Karpas-422 (cell line): ENCODE measurements at places on chromosomes 1 and 21. TPM values are rescaled to one million over a fixed set of nuclear protein-coding genes. Genes with fewer than 3 reads are reported as not detected.

DNA sequence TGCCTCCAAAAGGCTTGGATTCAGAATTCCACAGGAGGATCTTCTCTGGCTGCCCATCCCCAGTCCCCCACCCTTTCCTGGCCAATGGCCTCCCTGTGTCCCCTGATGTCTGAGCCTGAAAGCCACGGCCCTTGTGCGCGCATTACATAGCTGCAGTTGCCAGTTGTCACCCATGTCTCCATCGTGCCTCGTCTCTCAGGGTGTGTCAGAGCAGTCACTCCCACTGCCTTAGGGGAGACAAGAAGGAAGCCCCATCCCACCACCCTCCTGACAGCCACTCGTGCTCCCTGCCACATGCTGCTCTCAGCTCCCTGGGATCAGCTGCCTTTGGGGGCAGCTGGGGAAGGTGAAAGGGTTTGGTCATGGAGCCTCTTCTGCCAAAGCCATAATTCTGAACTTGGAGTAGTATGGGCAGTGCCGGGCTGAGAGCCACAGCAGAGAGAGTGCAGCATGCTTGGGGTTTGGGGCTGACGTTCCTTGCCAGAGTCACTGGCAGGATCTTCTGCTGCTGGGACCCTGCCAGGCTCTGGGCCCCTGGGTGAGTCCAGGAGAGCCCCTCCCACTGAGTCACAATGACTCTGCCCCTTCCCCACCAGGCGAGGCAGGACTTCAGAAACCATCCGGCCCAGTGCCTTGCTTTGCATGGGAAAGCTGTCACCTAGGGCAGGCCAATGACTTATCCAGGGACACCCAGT, 285.9 kb upstream of the VAMP3 start:
- no peak overlapping the region for H3K27ac ChIP-seq
- no peak for DNase-seq
- peaks cover 18% of the 10 kb centered on the region for H3K4me1 ChIP-seq
- H3K4me3 ChIP-seq, result no peak overlapping the region
- H3K27me3 ChIP-seq, result no peaks in the 10 kb centered on the region

DNA sequence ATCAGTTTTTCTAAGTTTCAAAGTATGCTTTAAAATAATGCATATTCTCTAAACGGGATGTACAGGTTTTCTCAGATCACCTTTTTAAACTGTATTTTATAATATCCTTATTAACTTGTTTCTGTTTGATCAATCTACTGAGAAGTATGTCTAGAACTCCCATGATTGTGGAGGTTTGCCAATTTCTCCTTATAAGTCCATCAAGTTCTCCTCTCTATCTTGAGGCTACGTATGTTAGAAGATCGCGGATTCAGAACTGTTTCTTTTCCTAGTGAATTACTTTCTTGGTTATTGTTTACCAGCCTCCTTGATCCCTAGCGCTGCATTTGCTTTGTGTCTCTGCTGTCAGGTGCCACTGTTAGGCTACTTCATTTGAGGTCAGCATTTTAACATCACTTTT, 89.2 kb downstream of the NPHP4 start:
- no peak overlapping the region for H3K27ac ChIP-seq
- no peak overlapping the region for H3K4me3 ChIP-seq
- no peaks in the 10 kb centered on the region for H3K36me3 ChIP-seq

DNA sequence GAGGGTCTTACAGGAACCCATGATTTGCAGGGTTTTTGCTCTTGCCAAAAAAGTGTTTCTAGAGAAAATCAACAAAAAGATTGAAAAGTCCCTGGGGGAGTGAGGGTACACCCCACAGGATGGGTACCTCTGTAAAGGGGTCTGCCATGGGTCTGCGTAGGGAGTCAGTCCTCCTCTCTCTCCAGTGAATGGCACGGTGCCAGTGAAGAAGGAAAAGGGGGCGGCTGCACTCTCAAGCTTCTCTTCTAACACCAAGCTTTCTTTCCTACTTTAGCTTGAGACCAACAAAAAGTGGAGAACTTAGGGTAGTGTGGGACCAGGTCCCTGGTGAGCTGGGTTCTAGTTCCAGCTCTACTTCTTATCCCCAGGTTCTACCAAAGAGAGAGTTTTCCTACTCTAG, 87.4 kb downstream of the GLUL start:
- no peaks in the 10 kb centered on the region for H3K4me1 ChIP-seq
- no peaks in the 10 kb centered on the region for H3K36me3 ChIP-seq
- DNase-seq, result no peak
- H3K4me3 ChIP-seq, result no peak overlapping the region
- no peak overlapping the region for H3K27ac ChIP-seq

GRCh38 chr1:10181154-10181553, 29.2 kb upstream of the KIF1B start:
- H3K27ac ChIP-seq, result no peak overlapping the region
- no peaks in the 10 kb centered on the region for H3K4me1 ChIP-seq
- H3K36me3 ChIP-seq, result no peaks in the 10 kb centered on the region; the same call in 1 of the 2 replicates
- DNase-seq, result peak; percentile 21

GRCh38 chr1:151970626-151971025, 23.0 kb downstream of the S100A10 start:
- no peaks in the 10 kb centered on the region for H3K27me3 ChIP-seq
- DNase-seq, result no peak
- peaks cover 27% of the 10 kb centered on the region for H3K4me1 ChIP-seq
- no peak overlapping the region for H3K4me3 ChIP-seq
- no peak overlapping the region for H3K27ac ChIP-seq
- H3K36me3 ChIP-seq, result no peaks in the 10 kb centered on the region

DNA sequence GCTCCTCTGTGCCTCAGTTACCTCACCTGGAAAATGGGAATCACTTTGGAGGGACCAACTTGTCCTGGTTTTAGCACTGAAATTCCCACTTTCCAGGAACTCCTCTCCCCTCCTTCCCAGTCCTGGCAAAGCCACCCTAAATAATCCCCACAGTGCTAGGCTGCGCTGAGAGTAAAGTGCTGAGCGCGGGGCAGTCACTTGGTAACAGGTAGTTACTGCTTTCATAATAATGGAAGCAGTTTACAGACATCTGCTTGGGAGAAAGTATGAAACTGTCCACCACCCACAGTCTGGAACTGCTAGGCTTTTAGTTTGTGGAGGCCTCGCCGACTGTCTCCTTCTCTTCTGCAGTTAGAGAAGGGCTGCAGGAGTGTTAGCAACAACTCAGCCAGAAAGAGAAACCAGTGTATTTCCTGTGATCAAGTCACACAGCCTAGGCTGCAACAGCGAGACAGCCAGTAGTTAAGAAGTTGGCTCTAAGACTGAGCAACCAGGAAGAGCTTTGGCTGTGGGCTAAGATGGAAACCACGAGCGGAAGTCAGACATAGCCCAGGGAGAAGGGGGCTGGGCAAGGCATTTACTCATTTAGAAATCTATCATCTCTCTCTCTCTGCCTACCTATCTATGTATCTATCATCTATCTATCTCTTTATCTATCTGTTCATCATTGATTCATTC, 30.8 kb upstream of the ABCG1 start:
- H3K36me3 ChIP-seq, result no peaks in the 10 kb centered on the region
- DNase-seq, result peak; percentile 62
- peaks cover 10% of the 10 kb centered on the region for H3K4me1 ChIP-seq
- no peak overlapping the region for H3K27ac ChIP-seq
- no peak overlapping the region for H3K4me3 ChIP-seq

AQP10 gene
- not detected in 2 replicates for total RNA-seq

PDE4B gene
- total RNA-seq, result 5.5 and 7.2 TPM in 2 replicates

AADACL3 gene
- total RNA-seq, result not detected in 2 replicates

TRAF3IP3 gene
- 1.6 and 3.5 TPM in 2 replicates for total RNA-seq

DNA sequence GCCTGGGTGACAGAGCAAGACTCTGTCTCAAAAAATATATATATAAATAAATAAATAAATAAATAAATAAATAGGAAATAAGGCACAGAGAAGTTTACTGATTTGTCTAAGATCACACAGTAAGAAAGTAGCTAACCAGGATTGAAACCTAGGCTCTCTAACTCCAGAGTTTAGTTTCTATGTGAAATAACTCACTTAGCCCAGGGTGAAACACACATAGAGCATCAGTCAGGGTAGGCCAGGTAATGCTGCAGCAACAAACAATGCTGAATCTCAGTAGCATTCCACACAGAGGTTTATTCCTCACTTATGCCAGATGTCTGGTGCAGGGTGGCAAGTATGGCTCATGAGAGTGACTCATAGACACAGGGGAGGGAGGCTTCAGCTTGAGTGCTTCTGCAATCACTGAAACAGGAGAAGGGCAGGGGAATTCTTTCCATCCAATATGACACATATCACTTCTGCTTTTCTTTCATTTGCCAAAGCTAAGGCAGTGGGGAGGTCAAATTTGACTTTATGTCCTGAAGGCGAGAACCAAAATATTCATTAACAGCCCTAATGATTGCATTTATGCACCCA, 37.1 kb upstream of the KANK4 start:
- H3K27ac ChIP-seq, result no peak overlapping the region
- H3K36me3 ChIP-seq, result no peaks in the 10 kb centered on the region
- H3K27me3 ChIP-seq, result no peaks in the 10 kb centered on the region
- no peak for DNase-seq
- H3K4me3 ChIP-seq, result no peak overlapping the region

DNA sequence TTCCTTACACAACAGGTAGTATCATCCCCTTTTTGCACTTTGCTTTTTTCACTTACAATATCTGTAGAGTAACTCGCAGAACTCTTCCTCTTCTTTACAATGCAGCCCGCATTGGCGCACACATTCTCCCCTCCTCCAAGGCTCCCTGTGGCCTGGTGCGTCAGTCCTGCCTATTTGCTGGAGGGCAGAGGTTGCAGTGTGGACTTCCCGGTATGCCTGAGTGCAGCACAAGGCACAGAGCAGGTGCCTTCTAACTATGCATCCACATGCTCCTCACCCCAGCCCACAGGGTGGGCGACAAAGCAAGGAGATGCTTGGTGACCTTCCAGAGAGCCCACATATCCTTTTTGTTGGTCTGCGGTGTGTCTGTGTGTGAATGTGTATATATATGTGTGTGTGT, 53.3 kb downstream of the ARHGEF11 start:
- no peak overlapping the region for H3K27ac ChIP-seq
- no peak for DNase-seq
- H3K4me1 ChIP-seq, result no peaks in the 10 kb centered on the region

GRCh38 chr1:241457421-241457820, 62.1 kb downstream of the FH start:
- H3K27ac ChIP-seq, result no peak overlapping the region
- H3K4me3 ChIP-seq, result no peak overlapping the region
- DNase-seq, result no peak
- H3K36me3 ChIP-seq, result no peaks in the 10 kb centered on the region

ACTL8 gene
- total RNA-seq, result 0.11 TPM in 1 of 2 replicates, not detected in the other

- H3K27me3 ChIP-seq, result no peaks in the 10 kb centered on the region
- H3K4me3 ChIP-seq, result no peak overlapping the region
- H3K27ac ChIP-seq, result no peak overlapping the region
- peaks cover 9% of the 10 kb centered on the region for H3K4me1 ChIP-seq
- no peak for DNase-seq
These were observed 199.0 kb upstream of the DMRTA2 start for GRCh38 chr1:50622259-50622658.

DNA sequence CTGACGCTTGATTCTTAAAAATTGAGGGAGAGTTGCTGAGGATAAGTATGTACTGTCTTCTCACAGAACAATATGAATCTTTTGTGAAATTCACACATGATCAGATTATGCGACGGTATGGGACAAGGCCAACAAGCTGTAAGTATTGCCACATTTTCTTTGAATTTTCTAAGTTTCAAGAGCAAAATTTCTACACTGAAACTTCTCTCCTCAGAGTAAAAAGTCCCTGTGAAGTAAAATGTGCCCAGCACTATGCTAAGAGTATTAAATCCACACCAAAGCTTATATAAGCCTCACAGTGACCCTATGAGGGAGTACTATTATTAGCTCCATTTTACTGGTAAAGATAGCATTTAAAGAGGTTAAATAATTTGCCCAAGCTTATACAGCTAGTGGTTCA, 12.2 kb downstream of the AKIRIN1 start:
- peak; percentile 35 for DNase-seq
- H3K4me1 ChIP-seq, result no peaks in the 10 kb centered on the region

LIPI gene
- total RNA-seq, result not detected in 2 replicates

- no peaks in the 10 kb centered on the region for H3K36me3 ChIP-seq
- H3K4me3 ChIP-seq, result no peak overlapping the region; the same call in 1 of the 2 replicates
- DNase-seq, result peak; percentile 85
- H3K4me1 ChIP-seq, result peaks cover 17% of the 10 kb centered on the region
- no peak overlapping the region for H3K27ac ChIP-seq
- no peaks in the 10 kb centered on the region for H3K27me3 ChIP-seq
These were observed 12.0 kb downstream of the SPATC1L start for GRCh38 chr21:46171996-46172862.

GRCh38 chr1:22039594-22040285, 12.8 kb upstream of the CDC42 start:
- no peak overlapping the region; the same call in 1 of the 2 replicates for H3K4me3 ChIP-seq
- peaks cover 9% of the 10 kb centered on the region for H3K4me1 ChIP-seq
- H3K27ac ChIP-seq, result no peak overlapping the region
- no peaks in the 10 kb centered on the region for H3K27me3 ChIP-seq
- peak; percentile 81 for DNase-seq

DNA sequence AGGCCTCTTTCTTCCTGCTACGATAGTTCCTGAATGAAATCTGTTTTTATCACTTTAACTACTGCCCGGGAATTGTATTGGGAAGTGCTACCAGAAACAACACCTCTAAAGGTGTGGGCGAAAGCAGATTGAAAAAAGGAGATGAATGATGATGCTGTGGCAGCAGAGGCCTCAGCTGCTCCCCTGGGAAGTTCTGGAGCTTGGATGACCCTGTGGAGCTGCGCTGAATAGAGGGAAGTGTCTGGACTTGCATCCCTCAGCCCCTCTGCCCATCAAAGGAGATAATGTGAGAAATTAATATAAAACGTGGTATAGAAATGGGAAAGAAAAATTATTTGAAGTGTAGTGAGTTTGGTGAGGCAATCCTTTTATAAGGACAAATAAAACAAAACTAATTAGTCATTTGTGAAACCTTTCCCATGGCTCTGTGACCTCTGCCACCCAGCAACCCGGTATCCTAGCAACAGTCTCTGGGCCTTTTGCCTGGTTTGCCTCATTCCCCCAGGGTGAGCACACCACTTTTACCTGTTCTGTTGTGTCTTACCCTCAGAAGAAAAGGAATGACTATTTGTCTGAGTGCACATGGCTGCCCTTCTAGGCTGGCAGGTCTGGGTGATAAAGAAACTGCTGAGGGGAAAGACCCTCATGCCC, 21.3 kb downstream of the OVAAL start:
- H3K4me3 ChIP-seq, result no peak overlapping the region
- H3K27me3 ChIP-seq, result no peaks in the 10 kb centered on the region
- H3K36me3 ChIP-seq, result no peaks in the 10 kb centered on the region
- H3K4me1 ChIP-seq, result no peaks in the 10 kb centered on the region
- no peak for DNase-seq

DNA sequence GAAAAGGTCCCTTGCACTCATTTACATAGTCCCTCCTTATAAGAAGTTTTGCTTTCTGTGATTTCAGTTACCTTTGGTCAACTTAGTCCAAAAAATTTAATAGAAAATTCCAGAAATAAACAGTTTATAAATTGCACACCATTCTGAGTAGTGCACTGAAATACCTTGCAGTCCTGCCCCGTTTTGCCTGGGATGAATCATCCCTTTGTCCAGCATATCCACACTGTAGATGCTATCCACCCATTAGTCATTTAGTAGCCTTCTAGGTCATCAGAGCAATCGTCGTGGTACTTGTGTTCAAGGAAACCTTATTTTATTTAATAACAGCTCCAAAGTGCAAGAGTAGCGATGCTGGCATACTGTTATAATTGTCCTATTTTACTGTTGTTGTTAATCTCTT, 38.0 kb downstream of the SPRTN start:
- peaks cover 8% of the 10 kb centered on the region; the same call in 1 of the 2 replicates for H3K4me1 ChIP-seq
- H3K4me3 ChIP-seq, result no peak overlapping the region
- DNase-seq, result no peak
- H3K36me3 ChIP-seq, result no peaks in the 10 kb centered on the region
- no peaks in the 10 kb centered on the region for H3K27me3 ChIP-seq
- H3K27ac ChIP-seq, result no peak overlapping the region

SLAMF1 gene
- total RNA-seq, result 0.30 and 1.1 TPM in 2 replicates

GRCh38 chr1:116537040-116537831, 33.6 kb downstream of the CD58 start:
- no peak overlapping the region for H3K4me3 ChIP-seq
- H3K36me3 ChIP-seq, result no peaks in the 10 kb centered on the region
- no peaks in the 10 kb centered on the region for H3K27me3 ChIP-seq
- H3K27ac ChIP-seq, result no peak overlapping the region

KCNA3 gene
- not detected in 2 replicates for total RNA-seq
